ENCODE measurements at places on chromosomes 16 and 17. TPM values are rescaled to one million over a fixed set of nuclear protein-coding genes. Genes with fewer than 3 reads are reported as not detected.

Gene OSGIN1
- 0.25 TPM for total RNA-seq

Gene KREMEN2
- total RNA-seq: 0.25 TPM

Gene ATXN1L
- total RNA-seq: 8.4 TPM

Gene TNFSF13
- total RNA-seq: 0.49 TPM

Gene IKZF3
- under 0.01 TPM for total RNA-seq

Gene PLEKHG4
- 0.98 TPM for total RNA-seq

Gene TNK1
- 0.25 TPM for total RNA-seq

Gene RAMP2
- 10.1 TPM for total RNA-seq

Gene ZNF750
- total RNA-seq: not detected
